Germinal center (tissue), 1 donor: ENCODE measurements at places on chromosomes 13 and 19.

DNA sequence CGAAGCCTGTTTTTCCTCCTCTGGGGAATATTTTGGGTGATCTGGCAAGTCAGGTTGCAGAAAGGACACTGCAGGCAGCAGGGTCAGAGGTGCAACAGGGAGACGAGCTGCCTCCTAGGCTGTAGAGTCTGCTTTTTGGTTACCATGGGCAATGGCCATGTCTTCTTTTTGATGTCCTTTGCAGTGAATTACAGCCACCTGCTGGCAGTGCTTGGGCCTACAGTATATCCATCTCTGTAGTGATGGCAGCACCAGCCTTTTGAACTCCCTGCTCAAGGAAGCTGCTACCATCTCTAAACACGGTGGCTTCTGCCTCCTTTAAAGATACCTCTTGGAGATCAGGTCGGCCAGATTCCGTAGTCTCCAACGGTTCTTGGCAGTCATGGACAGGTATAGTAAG, 73.9 kb downstream of the WTIP start:
- DNase-seq, result no peak

DNA sequence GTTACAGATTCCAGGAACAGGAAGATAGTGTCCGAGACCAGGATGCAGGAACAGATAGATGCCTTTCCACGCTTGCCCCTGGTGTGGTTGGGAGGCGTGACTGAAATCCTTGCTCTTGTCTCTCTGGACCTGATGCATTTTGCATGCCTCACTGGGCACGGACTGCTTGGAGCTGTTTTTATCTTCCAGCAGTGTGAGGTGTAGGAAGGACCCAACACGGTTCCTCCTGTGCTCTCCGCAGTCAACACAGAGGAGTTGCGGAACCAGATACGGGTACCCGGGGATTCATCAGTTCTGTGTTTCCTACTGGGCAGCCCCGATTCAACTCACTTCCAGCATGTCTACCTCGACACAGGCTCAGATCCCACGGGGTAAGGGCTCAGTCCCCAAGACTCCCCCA, 6.5 kb downstream of the DOT1L start:
- no peak for DNase-seq

DNA sequence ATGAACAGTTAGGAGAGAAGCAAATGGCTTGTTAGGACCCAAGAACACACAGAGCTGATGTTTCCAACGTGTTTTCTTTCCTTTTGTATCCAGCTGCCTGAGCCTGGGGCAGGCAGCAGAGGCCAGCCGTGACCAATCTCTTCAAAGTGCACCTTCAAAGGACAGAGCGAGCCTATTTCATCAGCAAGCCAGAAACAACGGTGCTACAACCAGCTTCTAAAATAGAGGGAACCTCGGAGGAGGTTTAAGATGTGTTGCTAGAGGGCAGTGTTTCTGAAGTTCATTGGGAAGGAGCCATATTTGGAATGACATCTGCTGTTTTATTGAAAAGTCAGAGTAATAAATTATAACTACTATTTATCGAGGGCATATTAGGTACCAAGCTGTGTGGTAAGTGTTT, 56.2 kb upstream of the RFC3 start:
- no peak for DNase-seq

GRCh38 chr19:9171393-9171991, 7.3 kb upstream of the OR7D2 start:
- no peak for DNase-seq

- DNase-seq, result no peak
Observed at GRCh38 chr13:106573868-106574267, 5.9 kb upstream of the ARGLU1 start.

- DNase-seq, result no peak
Observed at GRCh38 chr13:25455146-25455545, 83.4 kb downstream of the ATP8A2 start.

DNA sequence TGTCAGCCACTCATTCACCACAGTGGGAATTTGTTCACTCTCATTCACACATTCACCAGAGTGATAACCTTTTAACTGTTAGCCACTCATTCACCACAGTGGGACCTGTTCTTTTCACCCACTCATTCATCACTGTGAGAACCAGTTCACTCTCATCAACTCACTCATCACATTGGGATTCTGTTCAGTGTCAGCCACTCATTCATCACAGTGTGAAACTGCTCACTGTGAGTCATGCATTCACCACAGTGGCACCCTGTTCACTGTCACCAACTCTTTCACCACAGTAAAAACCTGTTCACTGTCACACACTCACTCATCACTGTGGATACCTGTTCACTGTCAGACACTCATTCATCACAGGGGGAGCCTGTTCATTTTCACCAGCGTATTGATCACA, 43.5 kb upstream of the ZNF85 start:
- DNase-seq, result no peak

GRCh38 chr13:35987572-35988513, 143.3 kb downstream of the DCLK1 start:
- no peak for DNase-seq

DNA sequence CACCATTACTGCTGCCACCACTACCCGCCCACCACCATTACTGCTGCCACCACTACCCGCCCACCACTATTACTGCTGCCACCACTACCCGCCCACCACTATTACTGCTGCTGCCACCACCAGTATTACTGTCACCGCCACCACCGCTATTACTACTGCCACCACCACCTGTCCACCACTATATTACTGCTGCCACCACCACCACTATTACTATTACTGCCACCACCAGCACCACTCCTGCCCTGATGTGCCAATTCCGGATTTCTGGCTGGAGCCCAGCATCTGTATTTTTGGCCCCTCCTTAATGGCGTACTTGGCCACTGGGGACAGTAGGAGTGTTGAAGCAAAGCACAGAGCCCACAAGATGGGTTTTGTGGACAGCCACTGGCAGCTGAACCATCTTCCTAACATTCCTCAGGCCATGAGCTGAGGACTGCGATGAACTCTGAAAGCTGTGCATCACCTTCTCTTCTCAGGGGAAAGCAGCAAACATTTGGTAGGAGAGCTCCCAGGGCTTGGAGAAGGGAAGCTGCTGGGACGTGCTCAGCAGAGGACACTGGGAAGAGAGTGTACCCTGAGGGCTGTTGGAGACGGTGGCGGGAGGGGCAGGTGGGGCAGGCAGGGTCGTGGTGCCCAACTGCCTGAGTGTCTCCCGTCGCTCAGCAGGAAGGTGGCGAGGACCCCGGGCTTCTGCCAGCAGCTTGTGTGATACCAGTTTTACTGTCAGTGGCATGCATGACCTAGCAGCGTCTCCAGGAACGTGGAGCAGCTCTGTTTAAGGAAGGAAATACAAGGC, 23.0 kb downstream of the CUL4A start:
- DNase-seq, result no peak

DNA sequence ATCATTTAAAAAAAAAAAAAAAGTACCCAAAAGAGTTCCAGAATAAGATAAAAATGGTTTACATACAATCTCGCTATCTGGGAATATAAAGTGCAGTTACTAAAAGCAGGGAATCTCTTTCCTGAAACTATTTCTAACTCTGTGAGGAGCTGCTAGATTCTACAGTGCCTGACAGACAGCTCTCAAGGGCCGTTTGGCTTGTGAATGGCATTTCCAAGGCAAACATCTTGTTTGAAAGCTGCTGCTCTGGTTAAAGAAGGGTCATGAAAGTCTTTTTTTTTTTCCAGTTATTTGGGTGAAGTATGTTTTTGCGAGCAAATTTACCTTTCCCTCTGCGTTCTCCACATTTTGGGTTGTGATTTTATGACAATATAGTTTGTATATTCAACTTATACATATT, 29.0 kb upstream of the CEACAM21 start:
- no peak for DNase-seq

DNA sequence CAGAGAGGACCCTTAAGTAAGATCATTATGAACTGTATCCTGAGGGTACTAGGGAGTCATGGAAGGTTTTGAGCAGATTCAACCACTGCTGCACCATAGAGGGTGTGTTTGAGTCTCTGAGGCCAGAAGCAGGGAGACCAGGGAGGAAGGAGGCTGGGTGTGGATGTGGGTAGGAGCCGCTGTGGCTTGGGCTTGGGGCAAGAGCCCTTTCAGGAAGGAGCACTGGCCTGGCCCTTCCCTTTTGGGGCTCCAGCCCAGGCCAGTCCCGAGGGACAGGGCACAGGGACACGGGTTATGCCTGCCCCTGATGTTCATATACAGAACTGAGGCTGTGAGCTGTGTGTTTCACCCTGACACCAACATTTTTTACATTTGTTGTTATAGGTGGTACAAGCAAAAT, 7.2 kb downstream of the CIC start:
- no peak for DNase-seq

DNA sequence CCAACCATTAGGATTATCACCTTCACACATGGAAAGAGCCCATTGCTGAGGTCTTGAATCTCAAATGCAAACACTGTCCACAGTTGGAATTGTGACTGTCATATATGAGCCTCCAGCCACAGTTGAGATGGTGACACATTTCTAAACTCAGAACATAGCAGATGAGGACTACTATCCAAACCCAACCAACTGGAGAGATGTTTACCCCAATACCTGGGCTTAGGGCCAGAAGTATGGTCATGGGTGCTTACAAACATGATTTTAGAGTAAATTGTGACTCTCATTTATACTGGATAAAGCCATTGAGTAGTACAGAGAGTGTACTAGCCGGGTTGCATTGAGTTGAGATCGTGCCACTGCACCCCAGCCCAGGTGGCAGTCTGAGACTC, 14.0 kb upstream of the ZNF681 start:
- no peak for DNase-seq

DNA sequence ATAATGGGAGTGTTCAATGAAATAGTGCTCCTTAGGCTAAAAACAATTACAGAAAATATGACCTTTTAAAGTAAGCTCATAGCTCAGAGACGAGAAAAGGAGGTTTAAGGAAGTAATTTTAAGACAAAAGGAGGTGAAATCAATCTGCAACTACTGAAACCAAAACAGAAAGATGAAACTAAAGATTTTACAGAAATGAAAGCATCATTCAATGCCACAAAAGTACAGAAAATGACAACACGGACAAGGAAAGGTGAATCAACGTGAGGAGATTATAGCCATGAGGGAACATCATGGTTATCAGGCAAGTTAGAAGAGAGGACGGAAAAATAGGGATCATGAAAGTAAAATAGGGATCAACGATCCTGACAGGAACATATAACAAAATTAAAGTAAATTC, 745.2 kb downstream of the PCDH17 start:
- no peak for DNase-seq

- DNase-seq, result peak; percentile 91
Observed at GRCh38 chr19:48362716-48363499, 832 bp downstream of the TMEM143 start.

DNA sequence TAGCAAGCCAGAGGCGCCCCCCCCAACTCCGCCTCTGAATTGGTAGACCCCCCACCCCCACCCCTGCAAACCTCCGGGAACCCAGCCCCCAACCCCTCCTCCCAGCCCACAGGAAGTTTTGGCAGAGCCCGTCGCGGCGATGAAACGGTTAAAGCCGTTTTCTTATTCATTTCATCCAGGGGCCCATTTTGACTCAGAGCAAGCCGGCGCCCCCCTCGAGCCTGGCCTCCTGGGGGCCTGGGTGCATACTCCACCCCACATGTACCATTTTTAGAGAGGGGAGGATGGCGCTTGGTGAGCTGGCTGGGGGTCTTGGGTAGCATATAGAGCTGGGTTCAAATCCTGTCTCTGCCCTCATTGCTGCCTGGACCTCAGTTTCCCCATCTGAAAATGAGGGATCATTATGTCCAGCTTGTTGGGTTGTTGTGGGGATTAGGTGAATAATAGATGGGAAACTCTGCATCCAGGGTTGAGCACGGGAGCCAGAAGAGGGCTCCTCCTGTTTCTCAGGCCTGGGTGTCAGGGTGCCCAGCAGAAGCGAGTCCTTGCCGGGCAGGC, 7.9 kb upstream of the JUNB start:
- DNase-seq, result no peak

GRCh38 chr13:40668335-40668734, 1.9 kb upstream of the FOXO1 start:
- DNase-seq, result peak; percentile 82

DNA sequence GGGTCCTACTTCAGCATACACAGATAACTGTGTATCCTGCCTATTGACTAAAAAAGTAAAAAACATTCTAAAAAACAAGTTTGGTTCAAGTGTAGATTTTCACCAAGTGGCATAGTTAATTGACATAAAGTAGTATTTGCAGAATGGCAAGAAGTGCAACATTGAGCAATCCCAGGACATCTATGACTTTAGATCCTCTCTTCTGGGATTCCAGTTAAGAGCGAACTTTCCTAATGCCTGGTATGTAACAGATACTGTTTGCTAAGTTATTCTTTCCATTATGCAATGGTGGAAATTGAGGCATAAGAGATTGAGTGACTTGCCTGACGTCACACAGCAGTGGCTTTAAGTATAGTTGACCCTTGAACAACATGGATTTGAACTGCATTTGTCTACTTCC, 96.1 kb downstream of the ZMYM2 start:
- no peak for DNase-seq

DNA sequence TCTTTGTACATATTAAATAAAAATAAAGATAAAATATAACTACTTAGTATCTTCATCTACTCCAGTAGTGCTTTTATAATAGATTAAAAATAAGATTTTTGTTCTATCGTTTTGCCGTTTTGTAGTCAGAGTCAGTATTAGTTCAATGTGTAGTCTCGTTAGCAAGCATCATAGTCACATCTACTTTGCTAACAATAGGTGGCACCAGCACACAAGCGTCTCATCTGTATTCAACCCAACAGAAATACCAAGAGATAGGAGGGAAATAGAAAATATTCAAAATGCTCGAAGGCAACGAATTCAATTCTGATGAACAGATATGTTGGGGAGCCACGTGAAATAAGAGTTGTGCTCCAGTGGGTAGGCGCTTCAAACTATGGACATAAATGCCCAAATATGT, 21.4 kb upstream of the MICU2 start:
- DNase-seq, result peak; percentile 10

DNA sequence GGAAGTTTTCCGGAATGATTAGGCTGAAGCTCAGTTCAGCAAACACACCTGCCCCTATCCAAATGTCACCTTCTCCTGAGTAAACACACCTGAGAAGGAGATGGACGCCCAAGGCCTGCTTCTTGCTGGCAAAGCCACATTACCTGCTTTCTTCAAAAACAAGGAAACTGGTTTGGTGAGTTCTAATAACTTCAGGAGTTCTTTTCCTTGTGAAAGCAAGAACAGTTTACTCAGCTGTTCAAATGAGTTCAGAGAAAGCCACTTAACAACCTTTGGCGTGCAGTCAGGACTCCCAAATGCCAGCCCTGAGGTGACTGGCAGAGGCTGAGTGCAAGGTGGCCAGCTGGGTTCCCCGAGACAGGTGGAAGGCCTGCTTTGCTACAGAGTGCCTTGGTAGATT, 160.5 kb downstream of the STK24 start:
- no peak for DNase-seq

GRCh38 chr19:39810424-39810823, 23.5 kb downstream of the DYRK1B start:
- DNase-seq, result no peak

GRCh38 chr13:113073942-113074341, 31.6 kb upstream of the F7 start:
- no peak for DNase-seq

DNA sequence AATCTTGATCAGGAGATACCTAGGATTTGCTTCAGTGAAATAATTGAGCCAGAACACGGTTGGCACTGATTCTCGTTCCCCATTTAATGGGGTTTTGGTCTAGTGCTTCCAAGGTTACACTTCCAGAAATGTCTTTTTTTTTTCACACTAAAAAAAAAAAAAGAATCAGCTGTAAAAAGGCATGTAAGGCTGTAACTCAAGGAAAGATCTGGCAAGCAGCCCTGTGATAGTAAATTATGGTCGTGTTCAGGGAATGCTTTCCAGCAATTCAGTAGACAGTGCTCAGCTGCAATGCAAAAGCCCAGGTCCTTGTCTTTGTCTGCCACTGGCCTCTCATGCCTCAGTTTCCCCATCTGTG, 27.2 kb upstream of the NDUFS7 start:
- no peak for DNase-seq

- no peak for DNase-seq
Observed at GRCh38 chr13:112638157-112638750, 50.3 kb upstream of the TUBGCP3 start.
